Lung (tissue), 17 donors: ENCODE measurements at places on chromosomes 6 and 20. TPM values are rescaled to one million over a fixed set of nuclear protein-coding genes. Genes with fewer than 3 reads are reported as not detected.

TGM3 gene
- 0.55 TPM for total RNA-seq

MEP1A gene
- total RNA-seq, result 0.06 TPM

GRCh38 chr6:71599359-71599758 lies 287.0 kb upstream of the RIMS1 start:
- DNase-seq, result no peak
- H3K4me3 ChIP-seq, result no peak overlapping the region
- H3K27me3 ChIP-seq, result no peaks in the 10 kb centered on the region
- no peak overlapping the region for H3K27ac ChIP-seq
- H3K4me1 ChIP-seq, result no peaks in the 10 kb centered on the region
- no peaks in the 10 kb centered on the region for H3K36me3 ChIP-seq

DNA sequence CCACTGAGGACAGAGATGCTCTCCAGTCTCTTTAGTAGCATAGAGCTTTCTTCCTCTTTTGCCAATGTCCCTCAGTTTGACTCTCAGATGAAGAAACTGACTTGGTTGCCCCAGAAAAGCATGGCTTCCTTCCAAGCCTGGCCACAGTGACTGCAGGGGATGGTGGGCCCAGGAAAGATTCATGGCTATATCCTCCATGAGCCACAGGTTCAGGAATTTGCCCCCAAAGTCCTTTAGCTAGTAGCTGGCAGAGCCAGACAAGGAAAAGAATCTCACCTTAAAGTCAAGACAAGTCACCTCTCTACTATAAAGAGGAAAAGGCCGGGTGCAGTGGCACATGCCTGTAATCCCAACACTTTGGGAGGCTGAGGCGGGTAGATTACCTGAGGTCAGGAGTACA lies 43.4 kb downstream of the TRAM2 start:
- H3K27me3 ChIP-seq, result no peaks in the 10 kb centered on the region
- no peak for DNase-seq
